ENCODE measurements at places on chromosomes 5 and 9.

DNA sequence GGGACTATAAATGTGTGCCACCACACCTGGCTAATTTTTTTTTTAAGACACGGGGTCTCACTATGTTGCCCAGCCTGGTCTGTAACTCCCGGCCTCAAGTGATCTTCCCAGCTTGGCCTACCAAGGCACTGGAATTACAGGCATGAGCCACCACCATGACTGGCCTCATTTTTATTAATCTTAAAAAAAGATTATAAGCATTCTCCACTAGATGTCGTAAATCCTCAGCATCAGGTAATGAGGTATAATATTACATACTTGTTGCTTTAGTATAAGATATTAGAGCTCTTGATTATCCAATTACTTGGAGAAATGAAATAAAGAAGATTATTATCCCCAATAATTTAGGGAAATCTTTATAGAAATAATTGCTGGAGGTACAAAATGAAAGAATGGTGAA lies 78.2 kb upstream of the HTR1A start:
- no peak for DNase-seq

DNA sequence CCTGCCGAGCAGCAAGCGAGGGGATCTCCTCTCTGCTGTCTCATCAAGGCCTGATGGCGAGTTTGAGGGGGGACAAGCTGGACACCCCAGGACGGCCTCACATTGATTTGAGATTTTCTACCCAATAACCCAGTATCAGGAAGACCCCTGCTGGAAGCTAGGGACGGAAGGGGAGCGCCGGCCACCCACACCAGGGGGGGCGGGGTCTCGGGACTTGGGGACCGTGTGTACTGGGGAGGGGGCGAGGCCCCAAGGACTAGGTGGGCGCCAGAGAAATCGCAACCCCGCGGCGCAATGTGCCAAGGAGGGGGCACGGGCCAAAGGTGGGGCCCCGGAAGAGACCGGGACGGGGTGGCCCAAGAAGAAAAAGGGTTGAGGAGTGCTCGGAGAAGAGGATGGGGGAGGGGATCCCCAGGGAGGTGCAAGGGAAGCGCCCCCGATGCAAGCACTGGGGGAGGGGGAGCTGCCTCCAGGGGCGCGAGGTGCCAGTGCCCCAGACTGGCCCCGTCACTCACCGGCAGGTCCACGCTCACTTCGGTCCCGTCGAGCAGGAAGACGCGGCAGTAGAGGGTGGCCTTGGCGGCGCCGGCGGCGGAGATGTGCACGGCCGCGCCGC lies 1.1 kb downstream of the EPB41L4B start:
- no peak for DNase-seq

DNA sequence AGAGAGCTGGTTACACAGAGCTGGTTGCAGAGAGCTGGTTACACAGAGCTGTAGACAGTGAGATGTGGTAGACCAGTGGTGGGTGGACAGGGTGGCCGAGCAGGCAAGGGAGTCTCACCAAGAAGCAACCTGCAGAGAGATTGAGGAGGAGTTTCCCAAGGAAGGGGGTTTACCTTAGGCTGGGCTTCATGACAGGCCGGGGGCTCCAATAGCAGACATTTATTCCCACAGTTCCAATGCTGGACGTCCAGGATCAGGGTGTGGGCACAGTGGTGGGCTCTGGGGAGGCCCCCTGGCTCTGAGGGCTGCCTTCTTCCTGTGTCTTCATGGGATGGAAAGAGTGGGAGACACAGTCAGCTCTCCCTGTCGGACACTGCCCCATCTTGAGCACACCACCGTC lies 386.9 kb upstream of the IRX4 start:
- DNase-seq: no peak

- DNase-seq: peak; percentile 29
Measured at GRCh38 chr5:103829585-103829984, 267.0 kb upstream of the NUDT12 start.

GRCh38 chr5:137462265-137462590 lies 36.9 kb downstream of the SPOCK1 start:
- DNase-seq: no peak

GRCh38 chr5:68683632-68684036 lies 410.2 kb upstream of the SLC30A5 start:
- DNase-seq: peak; percentile 93

Measured in choroid plexus epithelial cell (primary cell).